ENCODE measurements at places on chromosomes 11 and 22.

GRCh38 chr11:70060611-70061293 lies 17.4 kb upstream of the ANO1 start:
- no peak for DNase-seq

GRCh38 chr11:85347291-85347690 lies 279.9 kb downstream of the DLG2 start:
- no peak for DNase-seq

GRCh38 chr11:113504586-113504985 lies 29.4 kb upstream of the DRD2 start:
- DNase-seq = no peak

DNA sequence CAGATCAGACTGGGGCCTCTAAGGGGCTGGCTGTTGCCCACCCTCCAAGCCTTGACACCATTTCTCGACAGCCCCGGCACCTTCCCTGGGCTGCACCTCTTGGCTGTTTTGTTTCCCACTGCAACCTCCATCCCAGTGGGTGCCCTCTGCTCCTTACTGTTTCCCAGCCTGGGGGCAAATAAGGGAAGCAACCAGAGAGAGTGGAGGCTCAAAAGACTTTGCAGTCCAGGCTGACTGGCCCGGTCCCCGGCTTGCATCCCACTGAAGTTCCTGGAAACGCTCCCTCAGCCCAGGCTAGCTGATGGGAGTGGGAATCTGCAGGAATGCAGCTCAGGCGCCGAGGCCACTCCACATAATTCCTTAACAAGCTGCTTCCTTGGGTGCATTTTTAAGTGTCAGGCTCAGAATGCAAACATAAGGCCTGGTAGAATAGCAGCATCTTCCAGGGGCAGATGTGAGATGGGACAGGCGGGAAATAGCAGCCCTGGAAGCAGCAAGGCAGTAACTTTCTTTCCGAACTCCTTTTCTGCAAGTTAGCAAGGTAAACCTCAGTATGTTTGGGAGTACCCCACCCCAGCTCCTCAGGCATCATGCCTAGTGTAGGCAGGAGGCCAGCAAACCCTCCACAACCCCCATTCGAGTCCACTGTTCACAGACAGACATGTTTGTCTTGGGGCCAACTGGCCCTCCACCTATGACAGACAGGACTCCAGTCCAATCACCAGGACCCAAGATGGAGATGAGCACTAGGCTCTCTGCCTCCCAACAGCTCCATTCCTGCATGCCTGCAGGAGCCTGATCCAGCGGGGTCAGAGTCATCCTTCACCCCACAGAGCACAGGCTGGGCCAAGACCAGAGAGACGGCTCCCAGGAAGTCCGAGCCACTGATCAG lies 39.3 kb downstream of the RPL27A start:
- DNase-seq = no peak

DNA sequence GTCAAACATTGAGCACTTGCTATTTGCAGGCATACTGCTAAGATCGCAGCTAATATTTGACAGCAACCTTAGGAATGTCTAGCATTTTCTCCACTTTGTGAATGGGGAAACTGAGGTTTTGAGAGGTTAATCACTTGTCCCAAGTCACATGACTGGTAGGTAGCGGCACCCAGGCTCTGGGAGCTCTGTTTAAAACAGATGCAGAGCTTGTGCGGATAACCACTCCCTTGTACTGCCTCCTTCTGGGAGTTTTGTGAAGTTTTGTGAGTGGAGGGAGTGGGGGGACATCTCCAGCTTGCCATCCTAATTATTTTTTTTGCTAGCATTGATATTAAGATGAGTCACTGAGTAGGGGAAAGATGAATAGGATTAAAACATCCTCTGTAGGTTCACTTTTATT lies 134.7 kb downstream of the GRIK4 start:
- DNase-seq = no peak

GRCh38 chr22:44924098-44924497 lies 85.7 kb downstream of the PHF21B start:
- DNase-seq = no peak

DNA sequence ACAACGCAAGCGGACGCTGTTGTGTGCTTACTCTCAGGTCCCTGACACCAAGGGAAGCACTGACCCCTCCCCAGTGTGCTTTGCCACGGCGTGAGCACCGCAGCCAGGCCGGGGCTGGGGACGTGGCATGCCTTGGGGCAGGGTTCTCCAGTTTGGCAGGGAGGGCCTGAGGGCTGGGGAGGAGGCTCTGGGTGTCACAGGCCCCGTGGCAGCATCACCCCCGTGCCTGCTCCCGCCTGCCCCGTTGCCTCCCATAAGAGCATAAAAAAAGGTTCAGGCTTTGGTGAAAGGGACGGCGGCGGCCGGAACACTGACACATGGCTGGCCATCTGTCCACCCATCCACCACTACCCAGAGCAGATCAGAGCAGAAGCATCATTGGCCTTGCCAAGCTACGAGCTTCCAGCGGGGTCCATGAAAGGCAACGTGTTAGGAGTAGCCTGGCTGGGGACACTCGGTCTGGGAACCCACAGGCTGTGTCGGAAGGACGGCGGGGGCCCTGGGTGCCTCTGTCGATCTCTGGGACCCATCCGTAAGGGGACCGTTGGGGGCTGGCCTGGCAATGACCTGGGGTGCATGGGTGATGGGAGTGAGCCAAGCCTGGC lies 183.0 kb downstream of the IGLL1 start:
- DNase-seq = no peak

- no peak for DNase-seq
These were observed 10.0 kb upstream of the ANKRD13D start for GRCh38 chr11:67278939-67279588.

GRCh38 chr11:90134478-90135003 lies at the start of gene NAALAD2:
NAALAD2 (plus strand) TSS chr11:90134663; CDS start chr11:90134759, 96 bp downstream.
- DNase-seq = no peak

GRCh38 chr11:46639197-46639839 lies 22.0 kb downstream of the ATG13 start:
- DNase-seq = no peak

DNA sequence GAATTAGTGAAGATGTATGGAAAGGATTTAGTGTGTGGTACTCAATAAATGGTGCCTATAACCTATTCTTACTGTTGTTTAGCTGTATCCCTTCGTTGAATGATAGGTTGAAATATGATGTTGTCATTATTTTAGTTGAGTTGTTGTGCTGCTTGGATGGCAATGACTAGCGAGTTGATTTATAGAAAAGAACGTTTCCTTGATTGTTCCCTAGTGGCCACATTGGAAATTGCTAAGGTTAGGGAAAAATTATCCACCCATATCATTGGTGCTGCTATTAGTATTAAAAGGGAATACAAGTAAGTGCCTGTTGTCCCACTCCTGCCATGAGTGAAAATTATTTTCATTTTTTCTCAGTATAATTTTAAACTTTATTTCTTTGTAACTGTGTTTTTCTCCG lies 14.5 kb downstream of the EMSY start:
- DNase-seq = no peak

- DNase-seq = no peak
These were observed 42.8 kb upstream of the SLC37A2 start for GRCh38 chr11:125020342-125020741.

DNA sequence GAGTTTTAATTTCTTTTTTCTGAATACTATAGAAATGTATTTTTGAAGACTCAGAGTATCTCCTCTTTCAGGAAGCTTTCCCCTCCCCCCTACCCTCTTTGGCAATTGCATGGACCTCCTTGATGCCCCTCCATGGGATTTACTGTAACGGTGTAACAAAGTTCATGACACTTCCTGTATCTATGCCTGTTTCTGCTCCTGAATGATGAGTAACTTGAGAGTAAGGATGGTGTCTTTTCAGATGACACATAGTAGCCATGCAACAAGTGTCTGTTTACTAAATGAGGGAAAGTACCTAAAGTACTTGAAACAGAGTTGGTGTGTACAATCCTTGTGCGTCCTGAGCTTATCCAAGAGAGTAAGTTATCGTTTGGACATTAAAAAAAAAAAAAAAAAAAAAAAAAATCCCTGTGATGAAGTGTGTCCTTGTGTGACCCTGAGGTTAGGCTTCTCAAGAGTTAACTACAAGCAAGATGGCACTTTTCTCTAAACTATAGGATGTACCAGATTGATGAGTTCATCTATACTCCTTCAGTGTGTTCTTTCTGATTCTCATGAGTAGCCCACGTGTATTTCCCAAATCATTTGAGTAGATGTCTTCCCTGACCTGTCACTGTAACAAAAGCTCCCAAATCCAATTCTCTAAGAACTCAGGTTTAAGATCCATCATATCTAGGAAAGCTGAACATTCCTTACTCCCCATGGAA lies 7.4 kb downstream of the ETS1 start:
- DNase-seq = no peak

- no peak for DNase-seq
These were observed 138.5 kb downstream of the MYO18B start for GRCh38 chr22:25880524-25880923.

DNA sequence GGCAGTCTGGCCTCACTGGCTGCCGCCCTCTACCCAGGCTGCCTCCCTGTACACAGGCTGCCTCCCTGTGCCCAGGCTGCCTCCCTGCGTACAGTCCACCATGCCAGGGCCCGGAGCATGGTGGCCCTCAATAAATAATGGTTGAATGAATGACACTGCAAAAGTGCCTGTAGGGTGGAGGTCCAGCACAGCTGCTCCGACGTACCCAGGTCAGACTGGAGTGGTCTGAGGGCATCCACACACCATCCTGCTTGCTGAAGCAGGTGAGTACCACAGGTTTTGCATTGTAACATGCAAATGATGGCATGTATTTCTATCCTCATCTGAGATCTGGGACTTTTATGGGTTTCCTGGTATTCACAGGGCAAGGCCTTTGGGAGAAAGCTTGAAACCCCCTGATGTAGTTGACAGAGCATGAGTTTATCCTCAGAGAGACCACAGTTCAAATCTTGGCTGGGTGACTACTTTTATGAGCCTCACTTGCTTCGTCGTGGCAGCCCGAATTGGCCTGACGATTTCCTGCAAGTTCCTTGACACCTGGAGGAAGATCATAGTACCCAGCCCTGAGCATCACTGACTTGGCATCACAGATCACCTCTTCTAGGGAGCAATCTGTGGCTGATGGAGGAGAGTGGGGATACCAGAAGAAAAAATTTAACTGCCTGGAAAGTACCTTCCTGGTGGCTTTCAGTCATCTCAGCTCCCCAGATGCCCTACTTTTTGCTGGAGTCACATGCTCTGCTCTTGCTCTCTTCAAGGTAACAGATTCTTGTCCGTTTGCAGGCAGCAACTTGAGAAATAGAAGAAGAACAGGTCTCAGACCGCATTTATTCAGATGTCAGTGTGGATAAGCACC lies 16.0 kb upstream of the CYB5R3 start:
- DNase-seq = no peak

DNA sequence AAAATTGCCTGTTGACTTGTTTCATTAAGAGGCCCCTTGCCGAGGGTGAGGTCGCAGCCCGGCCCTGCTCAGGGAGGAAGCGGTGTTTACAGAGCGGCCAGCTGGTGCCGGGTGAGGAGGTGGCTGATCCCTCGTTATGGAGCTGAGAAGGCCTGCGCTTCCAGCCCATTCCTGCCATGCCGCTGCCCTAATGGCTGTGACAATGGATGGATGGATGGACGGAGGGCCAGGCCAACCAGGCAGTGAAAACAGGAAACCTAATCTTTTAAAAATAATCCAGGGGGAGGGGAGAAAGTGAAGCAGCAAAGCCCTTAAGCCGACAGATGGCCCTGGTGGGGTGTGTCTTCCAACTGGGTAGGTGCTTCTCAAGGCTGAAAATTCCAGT lies 38.5 kb downstream of the BCR start:
- no peak for DNase-seq
